HT1080 (cell line): ENCODE measurements at places on chromosomes 2 and 18. TPM values are rescaled to one million over a fixed set of nuclear protein-coding genes. Genes with fewer than 3 reads are reported as not detected.

The RMDN2 gene
- 3.2 and 3.4 TPM in 2 replicates for total RNA-seq

DNA sequence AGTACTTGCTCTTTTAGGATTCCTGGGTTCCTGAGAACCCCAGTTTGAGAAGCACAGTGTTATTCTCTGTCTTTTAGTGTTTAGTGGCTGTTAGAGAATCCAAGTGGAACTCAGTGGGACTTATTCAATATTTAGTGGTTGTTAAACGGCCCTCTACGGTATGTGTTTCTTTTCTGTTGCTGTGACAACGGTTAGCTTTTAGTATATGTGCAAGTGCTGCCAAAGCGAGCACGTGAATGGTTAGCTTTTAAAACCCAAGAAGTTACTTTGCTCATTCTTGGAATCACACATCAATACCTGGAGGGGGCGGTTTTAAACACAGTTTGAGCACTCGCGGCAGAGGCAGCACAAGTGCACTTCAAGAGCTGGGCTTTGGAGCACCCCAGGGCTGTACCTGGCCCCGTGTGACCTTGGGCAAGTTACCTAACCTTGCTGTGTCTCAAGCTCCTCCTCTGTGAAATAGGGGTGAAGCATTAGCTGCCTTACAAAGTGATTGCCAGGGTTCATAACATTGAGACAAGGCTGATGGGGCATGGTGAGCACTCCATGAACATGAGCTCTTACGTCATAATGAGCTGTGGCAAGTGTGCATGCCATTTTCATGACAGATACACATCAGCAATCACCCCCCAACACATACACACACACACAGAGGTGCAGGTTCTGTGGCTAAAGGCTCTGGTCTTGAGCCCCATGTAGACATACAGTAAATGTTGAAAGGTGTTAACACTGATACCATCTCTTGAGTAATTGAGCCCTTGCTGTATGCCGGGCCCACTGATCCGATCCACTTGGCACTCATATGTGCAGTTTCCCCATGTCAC, 234.1 kb downstream of the ALPK2 start:
- no peak for DNase-seq

GRCh38 chr2:20621366-20622295, 29.3 kb downstream of the HS1BP3 start:
- no peak for DNase-seq

The ALPI gene
- total RNA-seq = not detected in 2 replicates

- peak; percentile 60 for DNase-seq
These were observed 55.8 kb downstream of the TSN start for GRCh38 chr2:121810959-121811853.

DNA sequence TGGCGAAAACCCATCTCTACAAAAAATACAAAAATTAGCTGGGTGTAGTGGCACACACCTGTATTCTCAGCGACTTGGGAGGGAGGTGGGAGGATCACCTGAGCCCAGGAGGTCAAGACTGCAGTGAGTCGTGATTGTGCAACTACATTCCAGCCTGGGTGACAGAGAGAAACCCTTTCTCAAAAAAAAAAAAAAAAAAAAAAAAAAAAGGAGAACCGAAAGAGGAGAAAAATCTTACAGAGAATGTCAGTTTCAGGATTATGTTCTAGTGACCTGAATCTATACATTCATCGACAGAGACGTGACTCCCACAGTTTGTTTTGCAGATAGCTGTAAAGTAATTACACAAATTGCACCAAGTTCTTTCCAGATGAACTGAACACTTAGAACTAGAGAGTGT, 187.8 kb downstream of the FTCDNL1 start:
- DNase-seq = no peak

DNA sequence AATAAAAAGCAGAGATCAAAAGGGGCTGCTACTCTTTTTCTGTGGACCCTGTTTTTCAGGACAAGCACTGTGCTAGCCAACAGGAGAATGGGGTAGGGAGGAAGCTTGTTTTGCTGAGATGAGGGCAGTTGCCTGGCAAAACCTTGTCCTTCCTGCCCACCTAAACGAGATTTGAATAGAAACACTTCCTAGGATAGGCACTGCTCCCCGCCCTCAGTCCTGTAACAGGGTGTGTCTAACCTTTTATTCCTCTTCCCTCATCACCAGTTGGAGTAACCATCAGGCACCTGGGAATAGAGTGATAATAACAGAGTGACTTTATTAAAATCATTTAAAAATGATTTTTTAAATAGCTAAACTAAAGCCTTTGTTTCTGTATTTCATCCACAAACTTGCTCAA, 368.8 kb downstream of the LNPK start:
- DNase-seq = no peak

The GRHL1 gene
- total RNA-seq = 0.11 and 0.17 TPM in 2 replicates

GRCh38 chr18:11839556-11839955, 11.7 kb upstream of the CHMP1B start:
- no peak for DNase-seq

The SERPINB4 gene
- total RNA-seq = not detected in 2 replicates

GRCh38 chr18:79741362-79741700, 56.4 kb upstream of the KCNG2 start:
- DNase-seq = no peak
